ENCODE measurements at places on chromosomes 1 and 21. TPM values are rescaled to one million over a fixed set of nuclear protein-coding genes. Genes with fewer than 3 reads are reported as not detected.

Gene EDARADD
- 1.4 TPM for total RNA-seq

Gene MYOG
- total RNA-seq = 256 TPM

Gene SLC25A34
- 2.9 TPM for total RNA-seq

DNA sequence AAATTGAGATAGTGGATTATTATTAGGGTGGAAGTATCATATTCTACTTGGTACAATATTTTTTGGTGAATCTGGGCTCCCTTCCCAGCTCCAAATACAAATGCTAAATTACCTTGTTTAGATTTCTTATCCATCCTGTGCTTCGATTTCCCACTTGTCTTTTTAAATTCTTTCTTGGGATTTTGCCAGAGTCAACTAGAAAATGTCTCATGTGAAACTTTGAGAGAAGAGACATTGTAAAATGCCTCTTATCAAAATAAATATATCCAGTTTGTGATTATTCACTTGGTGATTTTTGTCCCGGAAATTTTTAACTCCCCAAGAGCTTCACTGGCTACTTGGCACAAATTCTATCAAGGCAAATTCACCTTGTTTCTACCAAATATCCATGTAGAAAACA lies 202.0 kb downstream of the FMN2 start:
- DNase-seq = no peak

Measured in tongue (tissue), 3 donors.